H1 (cell line): ENCODE measurements at places on chromosomes 16 and 17.

DNA sequence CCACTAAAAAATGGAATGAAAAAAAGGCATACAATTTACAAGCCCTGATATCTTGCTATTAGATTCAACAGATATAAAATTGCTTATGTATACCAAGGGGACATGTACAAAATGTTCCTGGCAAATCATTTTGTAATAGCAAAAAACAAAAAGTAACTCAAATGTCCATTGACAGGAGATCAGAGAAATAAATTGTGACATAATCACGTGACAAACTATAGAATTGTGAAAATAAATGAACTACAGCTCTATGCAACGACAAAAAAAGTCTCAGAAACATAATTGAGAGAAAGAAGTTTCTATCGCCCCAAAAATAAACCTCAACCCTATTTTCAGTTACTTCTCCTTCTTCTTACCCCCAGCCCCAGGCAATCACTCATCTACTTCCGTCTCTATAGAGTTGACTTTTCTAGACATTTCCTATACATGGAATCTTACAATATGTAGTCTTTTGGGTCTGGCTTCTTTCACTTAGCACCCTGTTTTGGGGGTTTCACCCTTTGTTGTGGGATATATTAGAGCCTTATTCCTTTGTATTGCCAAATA, 12.1 kb upstream of the ACE start:
- no peak for DNase-seq

- DNase-seq: peak; percentile 67
Observed at GRCh38 chr17:45284176-45285140, 22.6 kb upstream of the SPATA32 start.

DNA sequence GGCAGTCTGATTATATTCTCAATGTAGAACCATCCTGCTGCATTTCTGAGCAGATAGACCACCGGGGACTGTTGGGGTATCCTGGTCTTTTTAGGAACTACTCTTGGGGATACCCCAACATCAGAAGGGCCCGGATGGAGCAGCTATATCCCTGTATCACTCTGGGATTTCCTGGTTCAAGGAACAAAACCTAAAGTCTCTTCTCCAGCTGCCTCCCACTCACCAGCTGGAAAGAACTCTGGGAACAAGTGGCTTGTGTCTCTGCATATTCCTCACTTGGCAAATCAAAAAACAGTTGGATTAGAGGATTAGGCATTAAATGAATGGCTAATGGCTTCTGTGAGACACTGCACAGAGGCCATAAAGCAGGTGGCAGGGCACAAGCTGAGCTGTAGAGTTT, 62.3 kb upstream of the HS3ST2 start:
- DNase-seq: no peak

GRCh38 chr16:4683255-4684057, 9.9 kb upstream of the NUDT16L1 start:
- DNase-seq: no peak

DNA sequence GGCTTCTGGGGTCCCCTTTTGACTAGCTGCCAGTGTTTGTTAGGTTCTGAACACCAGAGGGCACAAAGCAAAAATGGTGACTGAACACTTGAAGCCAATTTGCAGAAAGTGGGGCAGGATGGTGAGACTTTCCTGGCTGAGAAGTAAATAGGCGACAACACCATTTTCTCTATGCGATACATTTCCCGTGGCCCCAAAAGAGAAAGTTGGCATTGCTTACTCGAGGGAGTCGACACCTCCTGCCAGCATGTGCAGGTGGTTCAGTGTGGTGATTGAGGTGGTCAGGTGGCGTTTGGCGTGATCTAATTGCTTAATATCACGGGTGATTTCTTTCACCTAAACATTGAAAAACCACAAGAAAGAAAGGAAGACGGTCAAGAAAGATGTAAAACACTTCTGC, 59.0 kb downstream of the VPS53 start:
- DNase-seq: no peak

DNA sequence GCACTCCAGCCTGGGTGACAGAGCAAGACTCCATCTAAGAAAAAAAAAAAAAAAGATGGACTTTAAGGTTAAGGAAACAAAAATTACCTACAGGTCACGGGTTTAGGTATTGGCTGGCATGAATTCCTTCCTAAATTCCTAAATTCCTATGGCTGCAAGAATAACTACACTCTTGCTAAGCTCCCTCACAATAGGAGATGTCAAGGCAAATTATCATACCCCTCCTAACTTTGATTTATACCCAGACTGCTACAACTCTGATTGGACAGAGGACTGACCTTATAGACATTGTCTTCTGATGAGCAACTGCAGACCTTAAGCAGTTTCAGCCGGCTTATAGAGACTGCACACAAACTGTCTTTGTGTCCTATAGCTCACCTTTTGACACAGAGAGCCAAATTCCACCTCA, 25.1 kb upstream of the TMC7 start:
- no peak for DNase-seq

- no peak for DNase-seq
Observed at GRCh38 chr17:61087024-61087423, 312.6 kb upstream of the TBX2 start.

- no peak for DNase-seq
Observed at GRCh38 chr17:45127548-45128300, 4.6 kb downstream of the PLCD3 start.

DNA sequence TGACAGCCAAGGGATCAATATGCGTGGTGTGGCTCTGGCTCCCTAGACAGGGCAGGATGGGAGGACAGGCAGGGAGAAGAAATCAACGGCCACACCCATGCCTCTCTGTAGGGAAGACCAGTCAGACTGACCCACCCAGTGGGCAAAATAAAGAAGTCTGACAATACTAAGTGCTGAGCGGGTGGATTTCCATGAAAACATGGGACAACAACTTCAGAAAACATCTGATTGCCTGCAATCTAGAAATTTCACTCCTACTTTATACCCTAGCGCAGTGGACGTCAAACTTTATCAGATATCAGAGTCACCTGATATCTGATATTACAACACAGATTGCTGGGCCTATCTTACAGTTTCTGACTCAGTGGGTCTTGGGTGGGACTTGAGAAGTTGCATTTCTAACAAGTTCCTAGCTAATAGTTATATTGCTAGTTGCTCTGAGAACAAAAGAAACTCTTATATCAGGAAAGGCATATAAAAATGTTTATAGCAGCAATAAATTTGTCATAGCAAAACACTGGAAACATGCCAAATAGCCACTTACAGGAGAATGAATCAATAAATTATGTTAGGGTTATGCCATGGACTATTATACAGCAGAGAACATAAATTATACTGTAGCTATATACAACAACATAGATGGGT, 38.4 kb downstream of the C17orf67 start:
- no peak for DNase-seq

DNA sequence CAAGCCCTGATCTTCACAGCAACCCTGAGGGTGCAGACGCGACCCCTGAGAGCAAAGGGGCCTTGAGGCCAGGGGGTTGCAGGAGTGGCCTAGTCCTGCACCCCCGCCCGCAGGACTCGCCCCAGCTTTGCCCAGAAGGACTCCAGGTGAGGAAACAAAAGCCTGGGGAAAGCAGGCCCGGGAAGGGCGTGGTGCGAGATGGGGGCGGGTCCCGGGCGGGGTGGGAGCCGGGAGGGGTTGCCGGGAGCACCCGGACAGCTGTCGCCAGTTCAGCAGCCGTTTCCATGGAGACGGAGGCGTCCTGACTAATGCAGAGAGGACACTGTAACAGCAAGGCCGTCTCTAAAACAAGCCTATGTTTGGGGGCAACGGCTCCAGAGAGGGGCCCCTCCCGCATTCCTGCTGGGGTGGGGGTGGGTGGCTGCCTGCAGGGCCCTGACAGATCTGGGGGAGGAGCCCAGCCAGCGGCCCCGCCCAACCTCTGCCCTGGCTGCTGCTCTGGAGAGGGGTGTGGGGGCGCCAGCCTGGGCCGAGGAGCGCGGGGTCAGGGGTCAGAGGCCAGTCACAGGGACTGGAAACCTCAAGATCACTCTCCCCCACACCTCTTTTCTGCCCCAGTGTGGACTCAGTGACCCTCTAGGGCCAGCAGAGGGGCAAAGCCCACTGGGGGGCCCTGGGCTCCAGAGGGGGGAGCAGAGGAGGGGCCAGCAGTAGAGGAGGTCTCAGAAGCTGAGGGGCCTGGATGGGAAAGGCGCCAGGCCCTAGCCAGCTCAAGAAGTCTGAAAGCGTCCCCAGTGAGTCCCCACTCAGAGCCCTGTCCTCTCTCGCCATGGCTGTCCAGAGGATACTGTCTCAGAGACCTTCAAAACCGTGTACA, 3.1 kb upstream of the TPPP3 start:
- no peak for DNase-seq

DNA sequence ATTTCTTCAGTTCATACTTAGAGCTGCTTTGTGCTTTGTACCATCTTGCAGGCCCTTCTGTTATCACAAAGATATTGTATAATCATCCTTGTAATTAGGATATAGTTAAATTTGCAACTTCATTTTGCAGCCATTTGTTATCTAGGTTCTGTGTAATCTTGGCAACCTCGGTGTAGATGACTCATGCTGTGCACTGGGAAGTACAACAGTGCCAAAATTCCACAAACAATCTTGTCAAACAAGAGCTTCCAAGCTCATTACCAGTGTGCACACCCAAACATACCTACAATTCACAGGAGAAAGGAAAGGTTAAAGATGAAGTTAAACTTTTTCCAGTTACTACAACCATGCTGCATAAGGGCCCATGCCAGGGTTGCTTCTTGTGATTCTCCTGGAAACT, 1231.8 kb downstream of the CDH11 start:
- no peak for DNase-seq

DNA sequence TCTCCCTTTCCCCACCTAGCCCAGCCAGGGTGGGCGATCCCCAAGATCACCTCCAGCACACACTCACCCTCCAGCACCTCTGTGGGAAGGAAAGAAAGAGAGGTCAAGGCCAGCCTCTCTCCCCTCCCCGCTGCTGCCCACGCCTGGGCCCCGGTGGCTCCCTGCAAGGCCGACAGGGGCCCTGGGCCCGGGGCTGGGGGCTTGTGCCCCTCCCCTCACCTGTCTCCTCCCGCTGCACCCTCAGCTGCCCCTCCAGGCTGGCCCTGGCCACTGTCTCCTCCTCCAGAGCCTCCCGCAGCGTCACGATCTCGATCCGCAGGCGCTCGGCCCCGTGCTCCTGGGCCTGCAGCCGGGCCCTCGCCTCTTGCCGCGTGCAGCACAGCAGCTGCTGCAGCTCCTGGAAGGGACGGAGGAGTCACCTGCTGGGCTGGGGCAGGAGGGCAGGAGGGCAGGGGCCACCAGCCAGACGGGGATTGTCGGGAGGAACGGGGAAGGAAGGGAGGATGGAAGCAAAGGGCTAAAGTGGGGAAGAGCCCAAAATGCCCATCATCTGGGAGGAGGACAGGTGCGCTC, 19.2 kb downstream of the RABEP2 start:
- DNase-seq: no peak

DNA sequence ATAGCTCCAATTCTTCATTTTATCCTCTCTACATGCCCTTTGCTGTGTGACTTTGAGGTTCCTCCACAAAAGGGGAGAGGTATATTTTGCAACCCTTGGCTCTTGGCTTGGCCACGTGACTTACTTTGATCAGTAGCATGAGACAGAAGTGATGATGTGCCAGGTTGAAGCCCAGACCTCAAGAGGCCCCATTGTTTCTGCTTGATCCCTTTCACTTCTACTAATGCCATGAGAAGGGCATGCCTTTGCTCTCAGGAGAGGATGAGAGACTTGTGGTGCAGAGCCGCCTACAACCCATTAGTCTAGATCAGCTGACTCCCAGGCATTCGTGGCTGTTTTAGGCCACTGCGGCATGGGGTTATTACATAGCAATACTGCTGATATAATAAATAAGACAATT, 356.2 kb upstream of the SALL1 start:
- no peak for DNase-seq

DNA sequence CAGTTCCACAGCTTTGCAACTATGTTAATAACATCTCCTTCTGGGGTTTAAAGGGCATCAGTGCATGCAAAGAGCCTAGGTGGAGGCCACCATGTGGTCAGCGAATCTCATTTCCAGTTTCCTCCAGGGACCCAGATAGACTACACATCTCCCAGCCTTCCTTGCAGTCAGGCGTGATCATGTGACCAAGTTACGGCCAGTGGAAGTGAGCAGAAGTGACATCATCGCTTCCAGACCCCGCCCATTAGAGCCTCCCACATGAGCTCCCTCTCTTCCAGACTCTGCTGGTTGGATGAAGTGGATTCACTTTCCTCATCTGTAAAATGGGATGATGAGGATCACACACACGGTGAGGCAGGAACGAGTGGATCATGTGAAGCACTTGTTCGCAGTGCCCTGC, 27.4 kb upstream of the KDM8 start:
- DNase-seq: no peak

GRCh38 chr17:67638871-67639270, 78.9 kb upstream of the NOL11 start:
- DNase-seq: no peak

DNA sequence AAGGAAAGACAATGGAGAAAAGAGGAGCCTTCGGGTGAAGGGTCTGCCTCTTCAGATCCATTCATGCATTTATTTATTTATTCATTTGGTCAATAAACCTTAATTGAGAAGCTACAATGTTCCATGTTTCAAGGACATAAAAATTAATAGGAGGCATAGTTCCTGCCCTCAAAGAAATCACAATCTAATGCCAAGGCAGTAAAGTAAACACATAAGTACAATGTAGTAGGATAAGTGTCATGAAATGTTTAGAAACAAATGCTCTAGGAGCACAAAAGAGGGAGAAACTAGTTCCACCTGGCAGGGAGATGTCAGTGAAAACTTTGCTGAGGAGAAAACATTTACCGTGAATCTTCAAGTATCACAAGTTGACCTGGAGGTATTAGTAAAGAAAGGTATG, 103.5 kb upstream of the NOG start:
- no peak for DNase-seq

GRCh38 chr16:57865746-57866528, 63.6 kb upstream of the KIFC3 start:
- no peak for DNase-seq

GRCh38 chr17:44887971-44888954, 11.0 kb downstream of the EFTUD2 start:
- DNase-seq: no peak

GRCh38 chr16:24524855-24525677, 14.3 kb upstream of the RBBP6 start:
- no peak for DNase-seq

DNA sequence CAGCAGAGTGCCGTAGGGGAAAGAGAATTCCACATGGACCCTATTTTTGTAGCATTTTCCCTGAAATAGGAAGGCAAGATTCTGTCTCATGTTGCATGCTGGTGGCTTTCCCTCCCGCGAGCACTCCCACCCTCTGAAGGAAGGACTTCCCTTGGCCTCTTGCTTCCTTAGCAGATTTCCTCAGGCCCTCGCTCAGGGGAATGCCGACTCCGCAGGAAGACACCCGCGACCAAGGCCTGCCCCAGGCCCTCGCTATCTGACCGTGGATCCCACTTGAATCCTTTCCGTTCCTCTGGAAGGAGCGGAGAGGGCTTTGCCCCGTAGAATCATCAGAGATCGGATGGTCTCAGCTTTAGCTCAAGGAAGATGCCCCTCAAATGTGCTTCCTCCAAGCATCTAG, 179.4 kb upstream of the FOXF1 start:
- no peak for DNase-seq

- DNase-seq: no peak
Observed at GRCh38 chr17:42759982-42760651, 910 bp upstream of the RAMP2 start.
